NCI-H748 treated with DMSO at 0.1 percent for 48 hours (cell line): ENCODE measurements at places on chromosomes 5 and 9.

- peak; percentile 23 for DNase-seq
Observed at GRCh38 chr9:89576404-89576839, 28.4 kb upstream of the GADD45G start.

- no peak for DNase-seq
Observed at GRCh38 chr9:113219969-113220368, 1.1 kb downstream of the FKBP15 start.

- no peak for DNase-seq
Observed at GRCh38 chr5:133338504-133339355, 273.6 kb downstream of the FSTL4 start.

DNA sequence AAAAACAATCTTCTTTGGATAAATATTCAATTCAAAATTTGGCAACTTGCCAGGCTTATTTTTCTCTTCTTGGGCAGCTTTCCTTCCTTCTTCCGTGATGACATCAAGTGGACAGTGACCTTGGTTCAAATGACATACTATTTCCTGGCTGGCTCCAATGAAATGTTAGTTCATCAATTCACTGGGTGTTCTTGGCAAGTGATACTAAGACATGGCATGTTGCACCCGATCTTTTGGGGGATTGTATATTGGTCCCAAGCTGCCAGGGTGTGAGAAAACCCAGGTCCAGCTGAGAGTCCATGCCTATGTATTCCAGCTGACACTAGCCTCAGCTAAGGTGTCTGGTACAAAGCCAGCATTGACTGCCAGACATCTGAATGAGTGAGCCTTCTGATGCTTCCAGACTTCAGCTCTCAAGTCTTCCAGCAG, 252.9 kb downstream of the MAT2B start:
- DNase-seq, result no peak

GRCh38 chr5:85813146-85813545, 804.6 kb upstream of the COX7C start:
- no peak for DNase-seq

DNA sequence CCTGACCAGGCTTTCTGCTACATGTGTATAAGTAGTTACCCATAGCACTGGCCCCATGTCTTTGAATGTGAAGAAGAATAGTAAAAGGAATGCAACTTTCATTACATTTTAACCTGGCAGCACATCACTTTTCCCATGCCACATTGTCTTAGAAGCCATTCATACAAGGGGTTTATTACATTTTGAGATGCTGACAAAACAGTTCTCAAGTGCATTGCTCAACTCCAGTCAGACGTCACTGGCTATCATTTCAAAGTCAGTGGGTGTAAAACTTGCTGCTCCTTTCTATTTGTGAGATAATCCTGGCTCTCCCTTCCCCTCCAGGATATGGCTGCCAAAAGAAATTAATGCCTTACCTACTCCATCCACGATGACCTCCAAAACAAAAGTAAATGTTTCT, 97.0 kb upstream of the VCAN start:
- DNase-seq, result no peak

GRCh38 chr9:137723783-137724445, 105.1 kb downstream of the EHMT1 start:
- DNase-seq, result no peak

GRCh38 chr9:14883310-14883944, 26.8 kb downstream of the FREM1 start:
- DNase-seq, result no peak

GRCh38 chr5:145347026-145347616, 488.0 kb downstream of the PRELID2 start:
- no peak for DNase-seq

GRCh38 chr9:30504502-30504905, 1879.9 kb upstream of the ACO1 start:
- no peak for DNase-seq
